ENCODE measurements at places on chromosomes 12 and 14. TPM values are rescaled to one million over a fixed set of nuclear protein-coding genes. Genes with fewer than 3 reads are reported as not detected.

RD3L gene
- total RNA-seq = not detected

KRT80 gene
- under 0.01 TPM for total RNA-seq

SLC25A47 gene
- total RNA-seq = not detected

E2F7 gene
- 1.5 TPM for total RNA-seq

EPS8 gene
- 72.0 TPM for total RNA-seq

SYCP3 gene
- total RNA-seq = 0.49 TPM

PLCZ1 gene
- 0.25 TPM for total RNA-seq

PARPBP gene
- 4.2 TPM for total RNA-seq

BHLHE41 gene
- 0.74 TPM for total RNA-seq

MSRB3 gene
- 5.4 TPM for total RNA-seq
